ENCODE measurements at places on chromosomes 5 and 9. TPM values are rescaled to one million over a fixed set of nuclear protein-coding genes. Genes with fewer than 3 reads are reported as not detected.

DNA sequence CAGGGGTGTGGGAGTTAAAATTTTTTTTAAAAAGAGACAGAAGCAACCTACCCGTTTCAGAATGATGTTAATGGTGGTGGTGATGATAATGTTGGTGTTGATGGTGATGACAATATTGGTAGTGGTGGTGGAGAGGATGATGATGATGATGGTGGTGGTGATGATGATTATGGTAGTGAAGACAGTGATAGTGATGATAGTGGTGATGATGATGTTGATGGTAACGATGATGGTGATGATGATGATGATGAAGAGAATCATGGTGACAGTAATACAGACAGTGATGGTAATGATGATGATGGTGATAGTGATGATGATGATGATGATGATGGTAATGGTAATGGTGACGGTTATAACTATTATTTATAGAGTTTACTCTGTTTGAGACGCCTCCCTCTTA is 117.6 kb downstream of the ICE1 start:
- H3K27ac ChIP-seq: no peak overlapping the region
- H3K36me3 ChIP-seq: no peaks in the 10 kb centered on the region
- no peak for DNase-seq

The TMEM171 gene
- 6.7 TPM for total RNA-seq

GRCh38 chr9:21661626-21662025 is 140.8 kb upstream of the MTAP start:
- H3K4me3 ChIP-seq: no peak overlapping the region
- H3K36me3 ChIP-seq: no peaks in the 10 kb centered on the region
- H3K4me1 ChIP-seq: peaks cover 29% of the 10 kb centered on the region
- peak; percentile 46 for DNase-seq

- no peaks in the 10 kb centered on the region for H3K4me1 ChIP-seq
- DNase-seq: peak; percentile 13
- H3K36me3 ChIP-seq: no peaks in the 10 kb centered on the region
- H3K4me3 ChIP-seq: no peak overlapping the region
- no peaks in the 10 kb centered on the region for H3K27me3 ChIP-seq
Observed at GRCh38 chr9:81266674-81267073, 422.7 kb downstream of the TLE1 start.

The TRAF1 gene
- 0.38 TPM for total RNA-seq

DNA sequence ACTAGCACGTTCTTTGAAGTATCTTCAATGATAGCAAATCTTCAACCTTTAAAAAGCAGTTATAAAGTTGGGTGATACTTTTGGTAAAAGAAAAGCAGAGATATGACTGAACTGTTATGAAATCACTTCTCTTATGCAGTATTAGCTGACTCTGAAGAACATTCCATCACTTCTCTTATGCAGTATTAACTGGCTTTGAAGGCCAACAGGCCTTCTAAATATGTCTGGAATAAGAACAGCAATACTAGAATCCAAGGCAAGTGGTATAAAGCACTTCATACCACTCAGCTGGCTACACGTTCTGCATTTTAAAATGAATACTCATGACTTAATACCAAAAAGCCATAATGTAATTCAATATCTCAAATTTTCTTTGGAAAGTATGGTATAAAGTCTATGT is 17.3 kb downstream of the SKIC3 start:
- H3K27me3 ChIP-seq: no peaks in the 10 kb centered on the region
- H3K36me3 ChIP-seq: peaks cover 47% of the 10 kb centered on the region
- H3K4me3 ChIP-seq: no peak overlapping the region
- no peak for DNase-seq

DNA sequence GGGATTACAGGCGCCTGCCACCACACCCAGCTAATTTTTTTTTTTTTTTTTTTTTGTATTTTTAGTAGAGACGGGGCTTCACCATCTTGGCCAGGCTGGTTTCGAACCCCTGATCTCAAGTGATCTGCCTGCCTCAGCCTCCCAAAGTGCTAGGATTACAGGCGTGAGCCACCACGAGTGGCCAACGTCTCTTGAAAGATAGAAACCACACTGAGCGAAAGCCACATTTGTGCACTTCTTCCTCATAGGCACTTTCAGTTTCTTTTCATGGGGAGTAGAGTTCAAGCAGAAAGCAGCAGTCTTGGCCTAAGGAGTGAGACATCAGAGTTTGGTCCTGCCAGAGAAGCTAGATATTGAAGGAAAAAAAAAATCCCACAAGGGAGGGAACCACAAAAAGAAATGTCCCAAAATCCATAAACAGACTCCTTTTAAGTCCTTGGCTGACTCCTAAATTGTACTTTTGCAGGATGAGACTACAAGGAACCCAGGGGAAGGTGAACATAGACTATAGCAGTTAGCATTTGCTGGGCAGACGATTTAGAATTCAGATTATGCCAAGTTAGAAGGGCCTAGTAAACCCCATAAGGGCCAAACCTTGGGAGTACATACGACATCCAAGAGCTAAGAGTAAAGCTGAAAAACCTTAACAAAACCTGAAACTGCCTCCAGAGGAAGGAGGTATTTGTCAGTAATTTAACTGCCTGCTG is 43.9 kb upstream of the GLIPR2 start:
- no peak for DNase-seq
- H3K4me3 ChIP-seq: no peak overlapping the region
- H3K36me3 ChIP-seq: peaks cover 34% of the 10 kb centered on the region
- no peak overlapping the region for H3K27ac ChIP-seq

DNA sequence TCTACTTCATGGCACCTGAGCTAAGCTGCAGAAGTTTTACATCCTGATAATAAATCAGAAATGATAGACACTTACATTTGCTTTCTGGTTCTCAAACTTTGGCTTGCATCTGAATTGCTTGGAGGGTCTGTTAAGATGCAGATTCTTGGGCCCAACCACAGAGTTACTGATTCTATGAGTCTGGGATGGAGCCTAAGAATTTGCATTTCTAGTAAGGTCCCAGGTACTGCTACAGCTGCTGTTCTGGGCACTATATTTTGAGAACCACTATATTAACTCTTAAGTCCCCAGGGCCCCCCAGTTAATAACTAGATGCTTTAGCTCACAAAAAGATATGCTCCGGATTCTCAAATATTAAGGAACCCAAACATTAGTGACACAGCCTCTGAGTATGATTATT is 69.8 kb upstream of the DAB2 start:
- H3K36me3 ChIP-seq: no peaks in the 10 kb centered on the region
- H3K4me1 ChIP-seq: peaks cover 27% of the 10 kb centered on the region
- no peaks in the 10 kb centered on the region for H3K27me3 ChIP-seq
- no peak for DNase-seq

DNA sequence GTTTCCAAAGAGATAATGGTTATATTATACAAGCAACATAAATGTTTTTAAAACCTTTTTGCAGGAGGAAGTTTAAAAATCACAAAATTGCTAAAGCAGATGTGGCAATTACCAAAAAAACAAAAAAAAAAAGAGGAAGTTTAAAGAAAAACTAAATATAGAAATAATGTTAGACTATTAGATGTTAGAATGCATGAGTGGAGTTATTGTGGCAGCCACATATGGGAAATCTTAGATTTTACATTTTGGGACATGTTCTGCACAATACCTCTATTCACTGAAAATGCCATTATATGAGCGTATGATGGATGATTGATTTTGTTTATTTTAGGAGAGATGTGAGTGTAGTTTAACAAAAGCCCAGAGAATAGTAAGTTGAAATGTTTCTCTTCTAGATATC is 31.2 kb upstream of the DTWD2 start:
- no peak for DNase-seq
- H3K36me3 ChIP-seq: no peaks in the 10 kb centered on the region
- H3K27ac ChIP-seq: no peak overlapping the region
- no peaks in the 10 kb centered on the region for H3K27me3 ChIP-seq
- H3K4me1 ChIP-seq: peaks cover 6% of the 10 kb centered on the region

The FBXL7 gene
- total RNA-seq: 8.7 TPM

The EMB gene
- total RNA-seq: 0.22 TPM

DNA sequence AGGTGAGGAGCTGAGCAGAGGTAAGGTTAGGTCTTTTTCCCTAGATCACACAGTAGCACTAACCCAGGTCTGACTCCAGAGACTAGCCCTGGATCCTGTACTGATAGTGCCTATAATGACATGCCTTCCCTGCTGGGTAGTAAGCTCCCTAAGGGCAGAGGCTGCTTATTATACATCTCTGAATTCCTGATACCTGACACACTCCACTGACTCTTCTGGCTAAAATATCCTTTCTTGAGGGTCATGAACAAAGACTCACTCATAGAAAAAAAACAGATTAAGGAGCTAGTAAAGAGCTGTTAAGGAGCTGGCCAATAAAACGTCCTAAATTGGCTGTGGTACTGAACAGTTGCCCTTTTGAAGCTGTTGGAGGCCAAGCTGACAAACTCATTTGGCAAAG is 149.0 kb upstream of the ITGA1 start:
- no peak for DNase-seq
- H3K27me3 ChIP-seq: no peaks in the 10 kb centered on the region
- no peak overlapping the region for H3K4me3 ChIP-seq
- no peaks in the 10 kb centered on the region for H3K4me1 ChIP-seq
- no peaks in the 10 kb centered on the region for H3K36me3 ChIP-seq

The WDR70 gene
- total RNA-seq: 20.8 TPM

GRCh38 chr5:446066-446882 is 3.3 kb downstream of the EXOC3 start:
- DNase-seq: no peak
- H3K4me1 ChIP-seq: peaks cover 9% of the 10 kb centered on the region
- no peak overlapping the region for H3K27ac ChIP-seq
- H3K4me3 ChIP-seq: no peak overlapping the region
- H3K27me3 ChIP-seq: no peaks in the 10 kb centered on the region

GRCh38 chr9:98219794-98220370 is 27.4 kb upstream of the CORO2A start:
- no peak overlapping the region for H3K27ac ChIP-seq
- DNase-seq: no peak
- H3K27me3 ChIP-seq: no peaks in the 10 kb centered on the region

The HRH2 gene
- total RNA-seq: not detected

DNA sequence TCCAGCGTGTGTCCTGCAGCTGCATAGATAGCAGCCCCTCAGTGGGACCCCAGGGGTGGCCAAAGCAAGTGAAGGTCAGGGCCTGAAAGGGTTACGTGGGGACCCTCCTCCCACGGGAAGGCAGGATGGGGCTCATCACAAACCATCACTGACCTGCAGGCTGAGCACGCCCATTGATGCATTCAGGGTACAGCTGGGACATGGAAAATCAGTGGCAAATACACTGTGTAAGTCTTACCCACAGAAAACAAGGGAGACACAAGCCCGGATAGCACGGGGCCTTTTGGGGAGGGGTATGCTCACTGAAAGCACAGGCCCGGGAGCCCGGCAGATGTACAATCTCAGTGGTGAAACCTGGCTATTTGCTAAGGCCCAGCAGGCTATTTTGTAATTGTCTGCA is 49.1 kb downstream of the SEMA4D start:
- H3K27me3 ChIP-seq: no peaks in the 10 kb centered on the region
- H3K27ac ChIP-seq: no peak overlapping the region
- H3K4me3 ChIP-seq: no peak overlapping the region
- H3K4me1 ChIP-seq: no peaks in the 10 kb centered on the region
- no peak for DNase-seq

- H3K27ac ChIP-seq: no peak overlapping the region
- no peaks in the 10 kb centered on the region for H3K27me3 ChIP-seq
- H3K4me1 ChIP-seq: no peaks in the 10 kb centered on the region
- H3K36me3 ChIP-seq: no peaks in the 10 kb centered on the region
- no peak overlapping the region for H3K4me3 ChIP-seq
Observed at GRCh38 chr9:15136646-15137045, 170.4 kb downstream of the TTC39B start.

GRCh38 chr9:114187827-114188226 is 32.5 kb downstream of the COL27A1 start:
- no peak overlapping the region for H3K4me3 ChIP-seq
- H3K36me3 ChIP-seq: no peaks in the 10 kb centered on the region
- H3K27me3 ChIP-seq: no peaks in the 10 kb centered on the region
